ENCODE measurements at places on chromosomes 6 and 20. TPM values are rescaled to one million over a fixed set of nuclear protein-coding genes. Genes with fewer than 3 reads are reported as not detected.

Gene ADIG
- total RNA-seq: not detected

Gene PROKR2
- total RNA-seq: not detected

Gene CDSN
- not detected for total RNA-seq

Gene PDE7B
- total RNA-seq: 33.6 TPM

Gene F13A1
- not detected for total RNA-seq

Gene APOBEC2
- not detected for total RNA-seq

Gene HTR1E
- not detected for total RNA-seq

Gene MRPS18B
- 25.9 TPM for total RNA-seq

Gene DEFB121
- not detected for total RNA-seq

Gene UBD
- 231 TPM for total RNA-seq

Gene DOK5
- total RNA-seq: 0.16 TPM

Gene FAM83C
- not detected for total RNA-seq

Gene CSTF1
- 44.6 TPM for total RNA-seq

Gene PRR18
- total RNA-seq: not detected

Gene CDYL
- total RNA-seq: 42.9 TPM

Gene SPEF1
- 0.13 TPM for total RNA-seq

Gene BANF2
- not detected for total RNA-seq

Gene SLC17A4
- not detected for total RNA-seq

Gene EPHA7
- 0.13 TPM for total RNA-seq

Gene SAPCD1
- total RNA-seq: 2.9 TPM

Gene FKBP1C
- total RNA-seq: 0.38 TPM

Gene PSMB9
- total RNA-seq: 27.0 TPM

Gene MYB
- total RNA-seq: not detected

Gene C20orf141
- total RNA-seq: not detected

Gene C6orf132
- 0.06 TPM for total RNA-seq

Gene NKAIN4
- not detected for total RNA-seq

Gene ACSS1
- 24.8 TPM for total RNA-seq

Gene NKAPL
- 0.57 TPM for total RNA-seq
